ENCODE measurements at places on chromosomes 6 and 20.

DNA sequence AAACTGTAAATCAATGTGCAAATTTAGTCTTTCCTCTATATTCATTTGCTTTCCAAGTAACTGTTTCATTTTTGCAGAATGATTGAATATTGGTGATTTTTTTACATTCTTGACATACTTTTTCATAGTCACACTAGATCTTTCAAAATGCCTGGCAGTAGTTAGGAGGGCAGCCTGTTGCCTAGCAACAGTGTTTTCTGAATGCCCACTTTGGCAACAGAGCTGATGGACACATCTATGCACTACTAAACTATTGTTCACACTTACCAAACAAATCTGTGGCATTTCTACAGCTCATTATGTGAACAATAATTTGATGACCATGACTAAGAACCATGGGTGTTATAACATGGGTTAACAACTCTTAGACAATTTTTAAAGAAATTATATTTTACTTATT, 438.0 kb upstream of the IMPG1 start:
- no peak for DNase-seq

DNA sequence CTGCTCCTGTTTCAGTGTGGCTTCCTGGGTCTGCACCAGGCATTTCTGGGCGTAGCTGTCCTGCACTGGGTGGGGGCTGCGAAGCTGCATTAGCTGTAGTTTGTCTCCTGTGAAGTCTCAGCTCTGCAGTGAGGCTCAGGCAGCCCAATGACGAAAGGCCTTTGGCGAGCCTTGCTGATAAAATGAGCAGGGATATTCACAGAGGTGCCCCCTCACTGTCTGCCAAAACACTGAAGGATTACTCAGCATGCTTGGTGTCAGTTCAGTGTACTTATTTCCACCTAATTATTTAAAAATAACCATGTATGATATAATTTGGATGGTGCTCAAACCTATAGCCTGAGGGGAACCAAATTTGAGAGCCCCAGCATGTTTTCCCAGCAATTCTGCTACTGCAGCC, 73.5 kb downstream of the ECT2L start:
- DNase-seq: no peak

DNA sequence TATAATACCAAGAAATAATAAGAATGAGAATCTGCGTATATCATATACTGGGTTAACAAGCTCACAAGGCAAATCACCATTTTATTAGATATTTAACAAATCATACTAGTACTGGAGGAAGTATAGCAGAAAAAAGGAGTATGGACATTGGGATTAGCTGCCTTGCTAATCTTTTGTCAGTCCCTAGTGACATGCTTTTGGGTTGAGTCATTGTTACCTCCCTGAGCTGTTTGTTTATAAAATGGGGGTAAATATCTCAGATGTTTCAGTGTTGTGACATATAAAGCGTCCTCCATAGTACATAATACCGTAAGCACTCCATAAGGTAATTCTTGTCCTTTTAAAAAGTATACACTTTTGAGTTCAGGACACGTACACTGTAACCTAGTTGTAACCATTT, 107.0 kb downstream of the ESR1 start:
- DNase-seq: no peak

- DNase-seq: no peak
Measured at GRCh38 chr6:167997642-167998041, at the start of gene KIF25. Gene KIF25 (plus strand): TSS chr6:167997671. CDS start chr6:168029586, 31,915 bp downstream.

- DNase-seq: no peak
Measured at GRCh38 chr6:12577124-12577850, 139.3 kb upstream of the PHACTR1 start.

DNA sequence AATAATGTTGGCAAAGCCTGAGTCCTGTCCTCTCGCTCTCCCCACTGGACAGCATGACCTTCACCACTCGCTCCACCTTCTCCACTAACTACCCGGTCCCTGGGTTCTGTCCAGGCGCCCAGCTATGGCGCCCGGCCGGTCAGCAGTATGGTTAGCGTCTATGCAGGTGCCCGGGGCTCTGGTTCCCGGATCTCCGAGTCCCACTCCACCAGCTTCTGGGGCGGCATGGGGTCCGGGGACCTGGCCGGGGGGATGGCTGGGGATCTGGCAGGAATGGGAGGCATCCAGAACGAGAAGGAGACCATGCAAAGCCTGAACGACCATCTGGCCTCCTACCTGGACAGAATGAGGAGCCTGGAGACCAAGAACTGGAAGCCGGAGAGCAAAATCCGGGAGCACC, 20.5 kb downstream of the RNF114 start:
- DNase-seq: no peak

DNA sequence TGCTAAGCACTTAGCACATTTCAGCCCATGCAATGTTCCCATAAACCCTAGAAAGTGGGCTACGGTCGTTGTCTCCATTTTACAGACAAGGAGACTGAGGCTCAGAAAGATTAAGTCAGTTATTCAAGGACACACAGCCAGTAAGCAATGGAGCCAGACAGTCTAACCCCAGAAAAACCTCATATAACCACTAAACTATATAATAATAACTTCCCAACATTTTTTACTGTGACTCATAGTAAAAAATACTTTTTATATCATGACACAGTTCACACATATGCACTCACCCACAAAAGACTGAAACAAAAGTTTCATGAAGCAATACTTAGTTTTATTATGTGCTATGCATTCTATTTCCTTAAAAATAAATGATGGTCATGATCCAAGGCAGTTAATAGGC, 66.2 kb upstream of the EYA2 start:
- DNase-seq: no peak

DNA sequence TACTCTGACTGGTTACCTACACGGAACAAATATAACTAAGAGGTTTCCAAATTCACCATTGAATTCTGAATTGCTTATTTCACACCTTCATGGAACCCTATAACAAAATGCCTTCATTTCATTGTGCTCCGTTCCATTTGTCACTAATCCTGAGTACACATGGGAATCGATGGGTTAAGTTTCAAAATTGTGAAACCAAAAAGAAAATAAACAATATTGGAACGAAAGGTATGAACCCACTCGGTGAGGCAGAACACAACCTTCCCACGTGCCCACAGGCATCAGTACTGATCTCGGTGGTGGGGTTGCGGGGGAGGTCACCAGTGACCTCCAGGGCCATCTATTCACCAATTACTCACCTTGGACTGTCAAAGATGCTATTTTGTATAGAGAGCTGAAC, 34.0 kb downstream of the PLAGL1 start:
- no peak for DNase-seq

- DNase-seq: no peak
Measured at GRCh38 chr6:93036835-93037234, 382.5 kb downstream of the EPHA7 start.

- DNase-seq: no peak
Measured at GRCh38 chr6:67615796-67616195, 1019.3 kb upstream of the ADGRB3 start.

GRCh38 chr6:46539866-46540265, 48.6 kb upstream of the RCAN2 start:
- DNase-seq: no peak

DNA sequence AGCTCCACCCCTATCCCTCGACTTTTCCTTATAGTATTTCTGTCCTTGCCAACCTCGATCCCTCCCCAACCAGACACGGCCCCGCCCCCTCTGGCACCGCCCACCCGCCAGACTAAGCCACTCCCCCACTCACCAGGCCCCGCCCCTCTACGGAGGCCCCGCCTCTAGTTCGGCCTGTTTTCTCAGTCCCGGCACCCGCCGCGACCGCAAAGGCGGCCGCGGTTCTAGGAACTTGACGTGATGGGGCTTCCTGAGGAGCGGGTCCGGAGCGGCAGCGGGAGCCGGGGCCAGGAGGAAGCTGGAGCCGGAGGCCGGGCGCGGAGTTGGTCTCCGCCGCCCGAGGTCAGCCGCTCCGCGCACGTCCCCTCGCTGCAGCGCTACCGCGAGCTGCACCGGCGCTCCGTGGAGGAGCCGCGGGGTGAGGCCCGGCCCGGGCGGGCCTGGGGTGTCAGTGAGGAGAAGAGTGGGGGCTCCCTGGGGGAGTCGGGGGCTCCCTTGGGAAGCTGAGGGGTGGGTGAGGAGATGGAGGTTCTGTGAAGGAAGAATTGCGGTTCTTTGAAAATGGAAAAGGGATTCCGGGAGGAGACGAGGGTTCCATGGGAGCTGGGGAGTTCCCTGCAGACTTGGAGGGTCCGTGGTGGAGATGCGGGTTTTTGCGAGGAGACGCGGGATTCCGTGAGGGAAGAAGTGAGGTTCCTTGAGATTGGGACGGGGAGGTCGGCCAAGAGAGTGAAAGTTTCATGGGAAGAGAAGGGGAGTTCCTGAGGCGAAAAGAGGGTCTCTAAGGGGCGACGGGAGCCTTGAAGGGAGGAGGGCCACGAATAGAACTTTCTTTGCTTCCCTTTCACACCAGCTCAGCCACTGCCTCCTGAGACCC, at the start of gene ACSS2:
Gene ACSS2, plus strand, starts transcription at position 207 of the 877 bp plus-strand sequence. Its CDS starts 34 bp downstream, at position 241.
- no peak for DNase-seq

DNA sequence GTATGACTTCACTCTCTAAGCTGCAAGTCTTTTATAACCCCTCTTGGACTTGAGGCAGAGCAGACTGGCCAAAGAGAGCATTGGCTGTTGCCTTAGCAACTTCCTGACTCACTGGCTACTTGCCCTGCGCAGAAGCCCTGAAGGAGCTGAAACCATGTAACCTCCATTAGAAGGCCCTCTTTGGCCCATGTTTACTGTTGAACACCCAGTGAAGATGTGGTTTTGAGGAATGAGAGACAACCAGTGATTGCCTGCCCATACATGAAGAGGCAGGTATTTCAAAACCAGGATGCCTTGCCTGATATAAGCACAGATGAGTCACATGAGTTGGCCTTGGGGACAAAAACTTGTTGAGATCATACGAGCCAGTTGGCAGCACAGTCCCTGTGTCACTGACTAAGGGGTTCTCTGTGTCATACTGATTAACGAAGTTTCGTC, 182.5 kb downstream of the EDN1 start:
- no peak for DNase-seq

- DNase-seq: no peak
Measured at GRCh38 chr6:22082218-22082617, 214.6 kb downstream of the PRL start.

- no peak for DNase-seq
Measured at GRCh38 chr20:17969278-17969883, 563 bp downstream of the MGME1 start.

- no peak for DNase-seq
Measured at GRCh38 chr6:29726001-29726400, 2.8 kb downstream of the HLA-F start.
